Natural killer cell treated with Interleukin-12 subunit alpha and Interleukin-12 subunit beta and Interleukin-15 and Interleukin-18, amount 100 ng/mL, for 72 hours (primary cell): ENCODE measurements at places on chromosomes 16 and 17. TPM values are rescaled to one million over a fixed set of nuclear protein-coding genes. Genes with fewer than 3 reads are reported as not detected.

DNA sequence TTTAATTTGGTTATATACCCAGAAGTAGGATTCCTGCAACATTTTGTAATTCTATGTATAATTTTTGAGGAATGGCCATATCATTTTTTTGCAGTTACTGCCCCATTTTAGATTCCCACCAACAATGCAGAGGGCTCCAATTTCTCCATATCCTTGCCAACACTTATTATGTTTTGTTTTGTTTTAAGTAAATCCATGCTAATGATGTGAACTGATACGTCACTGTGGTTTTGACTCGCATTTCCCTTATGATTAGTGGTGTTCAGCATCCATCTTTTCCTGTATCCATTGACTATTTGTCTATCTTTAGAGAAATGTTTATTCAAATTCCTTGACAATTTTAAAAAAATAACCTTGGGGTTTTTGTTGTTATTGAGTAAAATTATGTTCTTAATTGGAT, 826.4 kb downstream of the CDH11 start:
- no peak for DNase-seq

DNA sequence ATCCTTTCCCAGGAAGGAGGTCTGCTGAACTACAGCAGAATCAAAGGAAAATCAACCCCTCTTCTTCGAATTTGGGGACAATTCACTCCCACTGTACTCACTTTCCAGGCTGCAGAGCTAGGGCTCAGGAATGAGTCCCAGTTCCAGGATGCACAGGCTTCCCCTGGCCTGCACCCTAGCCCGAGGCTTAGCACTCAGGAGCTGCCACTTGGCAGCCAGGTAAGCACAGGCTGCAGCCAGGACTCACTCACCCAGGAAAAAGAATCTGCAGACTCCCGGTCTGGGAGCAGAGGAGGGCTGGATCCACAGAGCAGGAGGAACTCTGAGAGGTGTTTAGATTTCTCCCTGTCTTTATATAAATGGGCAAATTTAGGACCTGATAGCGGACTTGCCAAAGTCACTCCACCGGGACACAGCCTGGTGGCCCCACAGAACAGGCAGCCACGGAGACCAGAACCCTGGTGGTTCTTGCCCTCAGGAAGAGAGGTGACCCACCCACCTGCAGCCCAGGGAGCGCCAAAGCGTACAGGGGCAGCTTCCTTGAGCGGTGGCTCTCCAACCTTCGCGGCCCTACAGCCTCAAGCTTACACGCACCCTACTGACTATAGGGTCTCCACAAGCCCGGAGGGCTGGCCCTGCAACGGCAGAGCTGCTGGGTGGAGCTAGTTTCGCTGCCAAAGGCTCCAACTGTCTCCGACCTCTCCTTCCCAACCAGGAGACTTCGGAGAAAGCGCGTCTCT, 4.8 kb downstream of the CBLN1 start:
- no peak for DNase-seq

DNA sequence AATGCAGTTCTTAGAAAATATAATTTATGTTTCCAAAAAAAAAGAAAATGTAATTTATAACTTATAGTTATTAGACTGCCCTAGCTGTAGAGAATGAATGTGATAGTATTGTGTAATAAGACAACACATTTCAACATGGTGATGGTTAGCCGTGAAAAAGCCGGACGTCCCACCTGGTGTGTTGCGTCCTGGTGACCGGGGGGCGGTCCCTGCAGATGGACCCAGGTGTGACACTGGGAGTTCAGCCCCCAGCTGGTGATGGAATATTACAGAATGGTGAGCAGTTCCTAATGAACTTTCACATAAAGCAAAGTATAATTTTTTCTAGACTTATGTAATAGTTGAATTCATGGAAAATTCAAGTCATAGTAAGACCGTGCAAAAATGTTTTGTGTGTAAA, 132.8 kb downstream of the LAT start:
- no peak for DNase-seq

GRCh38 chr16:89093602-89094251, at the start of gene ACSF3:
Gene ACSF3, plus strand, starts transcription at chr16:89093852. Its CDS starts 6,830 bp downstream, at chr16:89100682.
- peak; percentile 83 for DNase-seq

DNA sequence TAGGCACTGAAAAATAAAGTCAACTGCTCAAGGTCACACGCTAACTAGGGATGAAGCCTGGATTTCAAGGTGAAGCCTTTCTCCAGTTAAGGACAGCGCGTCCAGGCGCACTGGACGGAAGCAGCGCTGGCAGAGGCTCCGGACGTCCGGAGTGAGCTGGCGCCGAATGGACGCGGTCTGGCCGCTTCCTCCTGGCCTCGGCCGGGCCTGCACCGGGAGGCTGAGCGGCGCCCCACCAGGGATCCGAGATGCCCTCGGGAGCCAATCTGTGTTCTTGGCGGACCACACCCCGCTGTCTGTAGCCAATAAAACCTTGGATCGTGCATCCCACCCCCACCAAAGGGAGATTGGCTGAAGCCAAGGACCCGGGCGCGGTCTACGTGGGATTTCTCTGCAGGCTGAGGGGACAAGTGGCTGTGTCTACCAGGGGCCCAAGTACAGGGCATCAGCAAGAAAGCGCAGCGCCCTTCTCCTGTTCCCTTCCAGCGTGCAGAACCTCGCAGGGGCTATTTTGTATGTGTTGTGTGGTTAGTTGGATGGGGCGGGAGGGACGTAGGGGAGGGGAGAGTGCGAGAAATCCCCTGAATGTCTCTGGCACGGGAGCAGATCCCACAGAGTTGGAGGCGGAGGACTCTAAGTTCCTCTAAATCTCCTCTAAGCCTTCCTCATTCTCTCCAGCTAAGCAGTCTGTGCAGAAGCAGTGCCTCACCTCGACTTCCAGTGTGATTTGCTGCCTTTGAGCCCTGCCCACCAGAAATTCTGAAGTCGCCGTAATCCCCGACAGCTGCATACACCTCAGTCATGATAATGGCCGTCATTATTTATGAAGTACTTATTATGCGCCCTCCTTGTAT, 2.5 kb upstream of the AKAP10 start:
- DNase-seq, result no peak

GRCh38 chr16:88535857-88536222, 34.4 kb upstream of the ZC3H18 start:
- DNase-seq, result no peak

DNA sequence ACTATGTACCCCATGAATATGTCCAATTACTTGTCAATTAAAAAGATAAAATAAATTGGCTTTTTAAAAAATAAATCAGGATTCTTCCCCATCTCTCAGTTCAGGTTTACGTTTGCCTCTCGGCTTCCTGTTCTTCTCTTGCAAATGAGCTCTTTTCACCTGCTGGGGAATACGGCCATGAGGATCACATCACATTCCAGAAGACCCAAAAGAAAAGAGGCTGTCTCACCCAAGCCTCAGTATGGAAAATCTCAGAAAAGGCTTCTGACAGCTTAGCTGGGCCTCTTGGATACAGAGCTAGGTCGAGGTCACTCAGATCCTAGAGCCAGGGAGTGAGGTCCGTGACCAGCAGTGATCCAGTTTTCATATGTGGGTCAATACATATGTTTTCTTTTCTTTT, 171.2 kb upstream of the SDK2 start:
- DNase-seq, result no peak

DNA sequence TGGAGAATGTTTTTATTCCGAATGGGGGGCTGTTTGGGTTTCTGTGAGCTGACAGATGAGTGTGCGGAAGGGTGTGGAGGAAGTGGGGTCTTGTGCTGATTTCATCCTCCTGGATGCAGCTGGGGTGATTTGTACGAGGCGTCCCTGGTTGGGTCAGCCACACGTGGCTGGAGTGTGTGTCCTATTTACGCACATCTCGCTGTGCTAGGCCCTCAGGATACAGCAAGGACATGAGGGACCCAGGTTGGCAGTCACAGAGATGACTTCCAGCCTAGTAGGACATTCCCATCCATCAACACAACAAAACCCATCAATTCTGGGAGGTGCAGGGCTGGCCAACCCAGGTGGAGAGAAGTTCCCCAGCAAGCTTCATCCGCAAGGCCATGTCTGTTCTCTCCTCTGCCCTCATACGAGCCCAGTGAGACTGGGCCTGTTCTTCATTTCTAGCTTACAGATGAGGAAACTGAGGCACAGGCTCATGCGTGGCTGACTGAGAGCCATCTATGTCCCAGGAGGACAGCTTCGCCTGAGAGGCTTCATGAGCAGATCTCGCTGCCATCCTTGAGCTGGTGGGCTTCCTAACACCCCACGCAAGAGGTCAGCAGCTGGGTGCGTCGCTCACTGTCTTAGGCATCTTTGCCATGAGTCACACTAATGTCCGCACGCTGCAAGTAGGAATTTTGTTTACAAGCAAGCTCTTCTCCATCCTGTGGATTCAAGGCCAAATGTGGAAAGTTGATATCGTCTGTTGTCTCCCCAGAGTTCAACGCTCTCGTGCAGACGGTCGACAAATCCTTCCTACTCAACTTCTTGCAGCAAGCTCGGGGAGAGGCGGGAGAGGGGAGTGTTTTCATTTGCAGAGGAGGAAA, 24.4 kb downstream of the IRF8 start:
- no peak for DNase-seq

DNA sequence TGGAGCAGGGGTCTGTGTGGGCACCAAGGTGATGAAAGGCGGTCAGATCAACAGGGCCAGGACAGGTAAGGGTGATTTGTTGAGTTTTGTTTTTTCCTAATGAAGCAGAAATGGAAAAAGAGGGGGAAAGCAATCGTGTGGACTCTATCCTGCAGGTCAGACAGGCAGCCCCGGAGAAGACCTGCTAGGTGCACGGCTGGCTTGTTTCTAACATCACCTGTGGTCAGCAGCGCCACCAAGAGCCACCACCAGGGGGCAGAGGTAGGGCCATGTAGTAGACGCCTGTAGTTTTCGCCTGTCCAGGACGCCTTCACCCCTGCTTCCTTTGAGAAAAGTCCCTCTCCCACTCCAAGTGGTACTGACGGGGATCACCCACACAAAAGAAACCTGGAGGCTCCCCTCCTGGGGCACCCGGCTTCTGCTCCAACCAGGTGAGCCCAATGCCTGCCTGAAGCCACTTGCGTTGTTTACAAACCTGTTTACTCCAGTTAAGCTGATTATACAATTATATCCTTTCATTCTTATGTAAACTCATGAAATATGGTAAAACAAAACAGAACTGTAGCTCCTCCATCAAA, 54.2 kb upstream of the SEC14L1 start:
- peak; percentile 82 for DNase-seq

- DNase-seq, result peak; percentile 20
Observed at GRCh38 chr16:89132194-89133005, 38.7 kb downstream of the ACSF3 start.

- DNase-seq, result no peak
Observed at GRCh38 chr16:72426386-72426785, 254.4 kb upstream of the PMFBP1 start.

GRCh38 chr17:77535435-77535834, 394.7 kb downstream of the SEC14L1 start:
- DNase-seq, result no peak

- DNase-seq, result no peak
Observed at GRCh38 chr16:5865236-5865635, 767.6 kb upstream of the EEF2KMT start.

DNA sequence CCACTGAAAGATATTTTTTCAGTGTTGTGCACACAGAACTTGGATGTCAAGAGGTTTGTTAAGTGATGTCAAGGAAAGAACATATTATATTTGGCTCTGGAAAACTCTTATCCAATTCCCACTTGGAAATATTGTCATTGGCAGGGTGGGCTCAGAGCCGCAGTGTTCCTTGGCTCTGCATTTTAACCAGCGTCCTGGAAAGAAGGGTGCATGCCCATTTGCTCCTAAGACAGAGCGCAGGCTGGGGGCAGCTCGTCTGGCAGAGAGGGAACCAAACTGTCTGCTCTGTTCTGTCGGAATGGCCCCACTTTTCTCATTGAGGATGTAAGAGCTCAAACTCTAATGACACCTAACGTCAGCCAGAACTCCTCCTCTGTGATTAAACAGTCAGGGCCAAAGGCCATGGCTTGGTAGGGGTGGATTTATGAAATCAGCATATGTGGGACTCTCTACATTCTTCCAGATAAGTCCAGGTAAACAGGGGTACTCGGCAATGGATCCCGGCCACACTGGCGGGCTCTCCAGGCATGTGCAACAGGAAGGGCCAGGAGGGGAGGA, 18.0 kb downstream of the SLC47A1 start:
- no peak for DNase-seq

GRCh38 chr17:44348234-44348987, 3.3 kb downstream of the GRN start:
- DNase-seq, result peak; percentile 73

DNA sequence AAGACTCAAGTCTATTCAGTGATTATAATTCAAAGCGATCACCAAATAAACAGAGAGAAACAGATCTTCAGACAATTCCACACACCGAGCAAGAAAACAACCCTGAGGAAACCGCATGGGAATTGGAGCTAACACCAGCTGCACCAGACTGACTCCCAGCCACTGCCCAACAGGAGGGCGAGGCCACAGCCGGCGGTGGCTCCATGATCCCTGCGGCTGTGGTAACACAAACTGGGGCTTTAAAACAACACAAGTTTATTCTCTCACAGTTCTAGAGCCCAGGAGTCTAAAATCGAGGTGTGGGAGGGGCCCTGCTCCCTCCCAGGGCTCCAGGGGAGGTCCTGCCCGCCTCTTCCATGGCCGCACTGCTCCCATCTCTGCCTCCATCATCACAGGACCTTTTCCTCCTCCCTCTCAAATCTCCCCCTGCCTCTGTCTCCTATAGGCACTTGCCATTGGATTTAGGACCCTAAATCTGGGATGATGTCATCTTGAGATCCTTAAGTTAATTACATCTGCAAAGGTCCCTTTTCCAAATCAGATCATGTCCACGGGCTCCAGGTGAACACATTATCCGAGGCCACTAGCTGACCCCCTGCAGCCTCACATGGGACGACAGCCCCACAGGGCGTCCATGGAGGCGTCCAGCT, 9.7 kb upstream of the HEXD start:
- DNase-seq, result no peak

GRCh38 chr16:14501331-14502255, 128.5 kb downstream of the PARN start:
- DNase-seq, result no peak

DNA sequence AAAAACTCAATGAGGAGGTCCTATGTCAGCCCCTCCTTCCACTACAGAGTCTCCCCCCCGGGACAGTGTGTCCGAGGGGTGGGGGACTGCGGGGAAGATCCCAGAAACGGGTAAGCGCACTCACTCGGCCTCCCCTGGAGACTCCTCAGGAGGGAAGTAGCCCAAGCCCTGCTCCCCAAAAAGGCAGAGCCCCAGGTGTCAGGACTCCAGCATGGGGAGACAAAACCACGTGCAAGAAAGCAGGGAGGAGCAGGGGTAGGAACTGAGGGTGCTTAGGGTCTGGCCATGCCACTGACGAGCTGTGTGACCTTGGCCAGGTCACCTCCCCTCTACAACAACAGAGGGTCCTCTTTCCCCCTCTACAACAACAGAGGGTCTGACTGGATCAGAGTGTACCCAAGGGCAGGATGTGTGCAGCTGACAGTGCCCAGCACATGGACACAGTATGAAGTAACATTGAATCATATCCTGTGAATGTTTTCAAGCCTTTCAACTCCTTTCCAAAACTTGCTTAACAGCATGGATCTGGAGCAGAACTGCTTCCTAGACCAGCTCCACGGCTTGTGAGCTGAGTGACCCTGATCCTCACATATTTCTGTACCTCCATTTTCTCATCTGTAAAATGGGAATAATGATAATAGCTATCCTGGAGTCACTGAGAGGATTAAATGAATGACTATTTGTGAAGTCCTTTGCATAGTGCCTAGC, 2.1 kb upstream of the NAGS start:
- DNase-seq, result no peak

- DNase-seq, result no peak
Observed at GRCh38 chr17:56290802-56291118, 137.5 kb downstream of the ANKFN1 start.

The KRT33A gene
- not detected for total RNA-seq

The PLK1 gene
- total RNA-seq, result 95.6 TPM

The TPPP3 gene
- total RNA-seq, result 0.31 TPM

The RDM1 gene
- 3.5 TPM for total RNA-seq

The BHLHA9 gene
- not detected for total RNA-seq

The RTN4RL1 gene
- total RNA-seq, result not detected

The GP1BA gene
- not detected for total RNA-seq

The MSLN gene
- total RNA-seq, result not detected
